ENCODE measurements at places on chromosomes 5 and 9. TPM values are rescaled to one million over a fixed set of nuclear protein-coding genes. Genes with fewer than 3 reads are reported as not detected.

DNA sequence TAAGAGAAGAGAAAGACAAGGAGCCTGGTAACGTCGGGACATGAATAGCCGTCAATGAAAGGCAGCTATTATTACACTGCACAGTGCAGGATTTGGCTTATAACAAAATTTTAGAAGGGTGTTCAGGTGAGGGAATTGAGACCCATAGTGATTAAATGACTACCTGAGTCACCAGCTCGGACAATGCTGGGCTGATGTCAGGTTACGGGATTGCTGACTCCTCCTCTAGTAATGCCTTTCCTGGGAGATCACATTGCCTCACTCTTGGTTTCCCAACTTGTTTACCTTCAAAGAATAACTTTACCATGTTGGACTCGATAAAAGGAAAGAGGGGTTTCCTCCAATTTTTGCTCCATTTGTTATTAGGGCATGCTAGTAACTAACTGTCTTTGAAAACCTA lies 132.6 kb downstream of the GHR start:
- H3K27me3 ChIP-seq, result no peaks in the 10 kb centered on the region
- no peak overlapping the region for H3K27ac ChIP-seq

The KCTD16 gene
- total RNA-seq, result 0.08 TPM

The ZNF462 gene
- total RNA-seq, result 29.2 TPM

GRCh38 chr5:150077996-150078801 lies 8.2 kb downstream of the CSF1R start:
- no peaks in the 10 kb centered on the region for H3K36me3 ChIP-seq
- H3K4me1 ChIP-seq, result no peaks in the 10 kb centered on the region
- no peaks in the 10 kb centered on the region for H3K27me3 ChIP-seq
- no peak overlapping the region for H3K27ac ChIP-seq

The TMEM232 gene
- 3.6 TPM for total RNA-seq

- no peaks in the 10 kb centered on the region for H3K36me3 ChIP-seq
- peak; percentile 51 for DNase-seq
- H3K4me1 ChIP-seq, result peaks cover 16% of the 10 kb centered on the region
- H3K27ac ChIP-seq, result peak overlapping the region; percentile 65
- peak overlapping the region; percentile 12 for H3K4me3 ChIP-seq
These were observed 433.4 kb upstream of the BRINP1 start for GRCh38 chr9:119802621-119803020.

DNA sequence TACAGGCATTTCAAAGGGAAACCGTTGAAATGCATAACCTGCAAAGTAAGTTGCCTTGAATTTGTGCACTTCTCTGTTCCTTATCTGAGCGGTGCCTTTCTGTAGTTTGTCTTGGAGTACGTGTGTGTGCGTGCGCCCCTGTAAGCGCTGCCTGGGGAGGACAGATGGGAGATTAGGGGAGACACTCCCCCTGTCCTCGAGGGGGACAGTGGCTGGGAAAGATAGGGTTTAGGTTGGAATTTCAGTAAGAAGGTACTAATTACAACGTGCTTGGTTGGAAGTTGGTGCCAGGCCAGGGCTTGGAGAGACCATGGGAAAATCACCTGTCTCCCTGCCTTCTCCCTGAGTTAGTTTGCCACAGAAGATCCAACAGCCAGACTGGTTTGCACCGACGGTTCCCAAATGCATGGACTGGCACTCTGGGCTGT lies 73.2 kb downstream of the PIK3R1 start:
- H3K27ac ChIP-seq, result peak overlapping the region; percentile 94
- H3K4me1 ChIP-seq, result peaks cover 87% of the 10 kb centered on the region
- H3K27me3 ChIP-seq, result no peaks in the 10 kb centered on the region
- peak; percentile 18 for DNase-seq

GRCh38 chr5:136295914-136296313 lies 69.4 kb downstream of the TRPC7 start:
- DNase-seq, result no peak
- no peak overlapping the region for H3K4me3 ChIP-seq
- H3K27ac ChIP-seq, result no peak overlapping the region
- H3K27me3 ChIP-seq, result peaks cover 10% of the 10 kb centered on the region

DNA sequence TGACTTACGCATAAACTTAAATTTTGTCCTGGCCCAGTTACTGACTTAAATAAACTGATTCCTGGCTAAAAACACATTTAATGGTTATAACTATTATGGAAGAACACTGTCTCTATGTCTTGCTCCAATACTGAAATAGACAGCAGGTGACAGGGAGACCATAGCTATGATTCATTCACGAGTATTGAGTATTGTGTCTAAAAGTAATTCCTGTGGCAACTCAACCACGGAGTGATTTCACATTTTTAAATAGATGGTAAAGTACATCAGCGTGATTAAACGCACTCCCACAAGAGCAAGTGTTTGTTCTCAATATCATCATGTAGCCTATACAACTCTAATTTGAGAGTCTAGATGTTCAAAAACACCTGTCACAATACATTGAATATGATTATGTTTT lies 35.9 kb upstream of the PCSK1 start:
- no peaks in the 10 kb centered on the region for H3K4me1 ChIP-seq
- H3K27ac ChIP-seq, result no peak overlapping the region
- DNase-seq, result no peak
- H3K4me3 ChIP-seq, result no peak overlapping the region

The HTR4 gene
- total RNA-seq, result 0.99 TPM

GRCh38 chr9:90007516-90008440 lies 403.0 kb downstream of the GADD45G start:
- peaks cover 7% of the 10 kb centered on the region for H3K27me3 ChIP-seq
- H3K27ac ChIP-seq, result no peak overlapping the region
- H3K4me1 ChIP-seq, result peaks cover 12% of the 10 kb centered on the region
- DNase-seq, result no peak

GRCh38 chr9:95116002-95116807 lies 201.3 kb downstream of the FANCC start:
- H3K36me3 ChIP-seq, result peaks cover 18% of the 10 kb centered on the region
- H3K4me3 ChIP-seq, result no peak overlapping the region
- peaks cover 27% of the 10 kb centered on the region for H3K4me1 ChIP-seq
- H3K27me3 ChIP-seq, result no peaks in the 10 kb centered on the region
- DNase-seq, result no peak

DNA sequence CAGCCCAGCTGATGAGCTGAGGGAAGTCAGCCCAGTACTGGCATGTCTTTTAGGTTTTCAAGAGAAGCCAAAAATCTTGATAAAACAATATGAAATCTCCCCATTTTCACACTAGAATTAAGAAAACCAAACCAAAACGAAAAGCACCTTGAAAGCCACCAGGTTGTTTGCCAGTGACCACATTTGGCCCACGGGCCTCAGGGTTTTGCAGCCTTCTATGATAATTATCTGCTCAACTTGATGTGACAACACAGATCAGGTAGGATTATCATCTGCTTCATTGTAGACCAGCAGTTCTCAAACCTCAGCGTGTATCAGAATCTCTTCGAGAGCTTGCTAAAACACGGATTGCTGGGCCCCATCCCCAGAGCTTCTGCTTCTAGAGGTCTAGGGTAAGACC lies 101.4 kb downstream of the GALNT10 start:
- H3K4me3 ChIP-seq, result no peak overlapping the region
- peaks cover 18% of the 10 kb centered on the region for H3K36me3 ChIP-seq
- DNase-seq, result no peak
- H3K27ac ChIP-seq, result no peak overlapping the region

DNA sequence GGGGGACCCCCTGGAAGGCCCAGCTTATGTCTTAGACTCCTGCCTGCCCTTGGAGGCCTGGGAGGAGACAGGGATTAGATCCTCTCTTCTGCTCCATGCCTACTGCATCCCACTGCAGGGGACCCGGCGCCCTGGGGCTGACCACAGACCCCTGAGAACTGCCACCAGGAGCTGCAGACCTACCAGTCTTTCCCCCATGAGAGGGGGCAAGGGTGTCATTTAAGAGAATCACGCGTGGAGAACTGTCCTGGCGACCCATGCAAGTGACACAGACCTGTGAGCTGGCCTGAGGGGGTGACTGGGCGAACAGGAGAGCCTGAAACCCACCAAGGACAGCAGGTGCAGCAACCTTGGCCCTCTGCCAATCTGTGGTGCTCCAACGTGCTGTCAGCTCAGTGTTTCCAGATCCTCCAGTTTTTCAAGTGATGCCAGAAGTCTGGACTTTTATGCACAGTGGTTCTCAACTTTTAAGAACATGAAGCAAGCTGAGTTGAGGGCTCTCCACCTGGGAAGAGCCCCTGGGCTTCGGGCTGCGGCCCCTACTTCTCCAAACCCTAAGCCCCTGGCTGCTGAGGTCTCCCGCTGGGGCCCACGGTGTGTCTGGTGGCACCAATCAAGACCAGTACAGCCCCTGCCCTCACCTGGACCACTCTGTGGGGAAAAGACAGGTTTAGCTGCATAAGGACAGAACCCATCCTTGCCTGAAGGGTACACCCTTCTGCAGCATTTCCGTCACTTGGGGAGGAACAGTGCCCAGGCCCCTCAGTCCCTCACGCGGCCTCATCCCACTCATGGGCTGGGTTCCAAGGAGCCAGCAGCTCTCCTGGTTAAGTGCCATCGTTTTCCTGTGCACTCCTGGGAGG lies 18.2 kb downstream of the GFPT2 start:
- H3K27me3 ChIP-seq, result peaks cover 57% of the 10 kb centered on the region
- peaks cover 4% of the 10 kb centered on the region for H3K4me1 ChIP-seq
- no peak for DNase-seq
- no peak overlapping the region for H3K4me3 ChIP-seq

The TXNDC15 gene
- 49.5 TPM for total RNA-seq

DNA sequence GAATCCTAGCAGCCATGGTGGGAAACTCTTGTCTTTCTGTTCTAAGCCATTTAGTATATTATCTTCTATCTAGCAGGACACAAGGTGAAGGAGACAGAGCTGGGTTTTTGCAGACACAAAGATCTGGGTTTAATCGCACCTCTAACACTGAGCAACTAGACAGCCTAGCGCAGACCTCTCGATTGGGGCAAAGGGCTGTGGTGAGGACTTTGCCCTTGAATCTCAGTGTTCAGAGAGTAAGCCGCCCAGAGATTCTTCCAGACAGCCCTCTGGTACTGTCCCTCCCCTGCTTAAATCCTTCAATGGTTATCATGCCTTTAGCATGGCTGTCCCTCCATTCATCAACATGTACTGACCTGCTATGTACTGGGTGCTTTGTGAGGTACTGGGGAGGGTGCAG lies 128.1 kb downstream of the CRB2 start:
- H3K4me3 ChIP-seq, result no peak overlapping the region
- H3K27ac ChIP-seq, result no peak overlapping the region
- H3K36me3 ChIP-seq, result no peaks in the 10 kb centered on the region

- no peak overlapping the region for H3K27ac ChIP-seq
- H3K4me3 ChIP-seq, result no peak overlapping the region
- no peaks in the 10 kb centered on the region for H3K36me3 ChIP-seq
- H3K27me3 ChIP-seq, result no peaks in the 10 kb centered on the region
- DNase-seq, result no peak
These were observed 25.4 kb upstream of the SNX18 start for GRCh38 chr5:54492178-54492577.

The ALDH7A1 gene
- 30.5 TPM for total RNA-seq

The DDX4 gene
- not detected for total RNA-seq

- H3K4me3 ChIP-seq, result no peak overlapping the region
- peak overlapping the region; percentile 31 for H3K27ac ChIP-seq
- DNase-seq, result no peak
These were observed 182.4 kb upstream of the S1PR3 start for GRCh38 chr9:88808761-88809354.

The FAM153A gene
- 0.63 TPM for total RNA-seq

GRCh38 chr9:114413861-114414301 lies 26.1 kb upstream of the AKNA start:
- H3K36me3 ChIP-seq, result no peaks in the 10 kb centered on the region
- H3K4me3 ChIP-seq, result no peak overlapping the region
- peaks cover 18% of the 10 kb centered on the region for H3K27me3 ChIP-seq
- H3K4me1 ChIP-seq, result no peaks in the 10 kb centered on the region
- no peak for DNase-seq

- H3K27ac ChIP-seq, result peak overlapping the region; percentile 82
- H3K27me3 ChIP-seq, result no peaks in the 10 kb centered on the region
- peaks cover 82% of the 10 kb centered on the region for H3K36me3 ChIP-seq
- DNase-seq, result no peak
- peaks cover 52% of the 10 kb centered on the region for H3K4me1 ChIP-seq
- H3K4me3 ChIP-seq, result no peak overlapping the region
These were observed 171.6 kb upstream of the OTULINL start for GRCh38 chr5:14410068-14410393.

GRCh38 chr9:68749579-68750159 lies 44.6 kb downstream of the PIP5K1B start:
- peak overlapping the region; percentile 59 for H3K27ac ChIP-seq
- H3K4me3 ChIP-seq, result no peak overlapping the region
- no peaks in the 10 kb centered on the region for H3K27me3 ChIP-seq
- H3K4me1 ChIP-seq, result peaks cover 50% of the 10 kb centered on the region
- no peaks in the 10 kb centered on the region for H3K36me3 ChIP-seq
- no peak for DNase-seq

The LCN2 gene
- total RNA-seq, result not detected

DNA sequence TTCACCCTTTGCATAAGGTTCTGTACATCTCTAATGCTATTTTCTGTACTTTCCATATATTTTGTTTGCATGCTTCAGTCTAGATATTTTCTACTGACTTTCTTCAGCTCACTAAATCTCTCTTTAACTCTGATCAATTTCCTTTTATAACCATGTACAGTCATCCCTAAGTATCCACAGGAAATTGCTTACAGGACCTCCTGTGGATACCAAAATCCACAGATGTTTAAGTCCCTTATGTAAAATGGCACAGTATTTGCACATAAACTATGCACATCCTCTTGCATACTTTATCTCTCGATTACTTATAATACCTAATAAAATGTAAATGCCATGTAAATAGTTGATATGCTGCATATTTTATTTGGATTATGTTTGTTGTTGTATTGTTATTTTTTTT lies 442.1 kb downstream of the TLE4 start:
- no peak overlapping the region for H3K4me3 ChIP-seq
- H3K27me3 ChIP-seq, result peaks cover 8% of the 10 kb centered on the region
- no peaks in the 10 kb centered on the region for H3K4me1 ChIP-seq
- H3K36me3 ChIP-seq, result no peaks in the 10 kb centered on the region

- H3K4me3 ChIP-seq, result no peak overlapping the region
- DNase-seq, result no peak
- H3K4me1 ChIP-seq, result no peaks in the 10 kb centered on the region
- H3K36me3 ChIP-seq, result no peaks in the 10 kb centered on the region
- no peaks in the 10 kb centered on the region for H3K27me3 ChIP-seq
- H3K27ac ChIP-seq, result no peak overlapping the region
These were observed 1244.1 kb upstream of the ACO1 start for GRCh38 chr9:31140316-31140715.

DNA sequence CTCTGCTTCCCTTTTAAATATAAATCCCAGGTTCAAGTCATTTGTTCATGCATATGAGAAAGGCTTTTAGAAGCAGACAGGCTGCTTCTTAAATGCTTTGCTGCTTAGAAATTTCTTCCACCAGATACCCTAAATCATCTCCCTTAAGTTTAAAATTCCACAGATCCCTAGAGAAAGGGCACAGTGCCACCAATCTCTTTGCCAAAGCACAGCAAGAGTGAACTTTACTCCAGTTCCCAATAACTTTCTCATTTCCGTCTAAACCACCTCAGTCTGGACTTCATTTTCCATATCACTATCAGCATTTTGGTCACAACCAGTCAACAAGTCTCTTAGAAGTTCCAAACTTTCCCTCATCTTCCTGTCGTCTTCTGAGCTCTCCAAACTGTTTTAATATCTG lies 679.8 kb upstream of the FTMT start:
- no peak overlapping the region for H3K4me3 ChIP-seq
- no peak overlapping the region for H3K27ac ChIP-seq
- no peaks in the 10 kb centered on the region for H3K4me1 ChIP-seq
- H3K27me3 ChIP-seq, result no peaks in the 10 kb centered on the region
